ENCODE measurements at places on chromosomes 7 and 10.

DNA sequence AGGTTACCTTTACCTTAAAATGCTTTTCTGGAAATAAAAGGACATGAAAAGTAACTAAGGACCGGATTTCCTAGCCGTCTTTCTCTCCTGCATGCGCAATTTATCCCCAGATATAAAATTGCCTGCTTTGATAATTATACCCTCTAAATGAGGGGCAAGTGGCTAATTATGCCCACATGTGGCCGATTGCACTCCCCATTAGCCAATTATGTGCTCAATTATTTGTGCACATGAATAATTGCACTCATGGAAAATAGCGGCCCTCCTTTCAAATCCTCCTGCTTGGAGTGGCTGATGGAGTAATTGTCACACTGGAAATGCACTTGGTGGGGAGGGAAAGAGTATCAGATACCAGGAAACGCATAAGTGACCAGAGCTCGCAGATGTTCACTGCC lies 66.4 kb upstream of the ATRNL1 start:
- no peak for DNase-seq

DNA sequence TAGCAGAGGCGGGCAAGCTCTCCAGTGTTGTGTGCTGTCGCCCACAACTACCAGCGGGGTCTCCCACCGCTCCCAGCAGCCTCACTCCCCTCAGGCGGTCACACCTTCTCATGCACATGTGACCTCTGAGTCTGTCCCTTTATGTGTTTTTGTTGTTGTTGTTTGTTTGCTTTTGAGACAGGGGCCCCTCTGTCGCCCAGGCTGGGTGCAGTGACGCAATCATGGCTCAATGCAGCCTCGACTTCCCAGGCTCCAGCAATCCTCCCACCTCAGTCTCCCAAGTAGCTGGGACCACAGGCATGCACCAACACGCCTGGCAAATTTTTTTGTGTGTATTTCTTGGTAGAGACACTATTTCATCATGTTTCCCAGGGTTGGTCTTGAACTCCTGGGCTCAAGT lies 1.5 kb downstream of the CPSF4 start:
- no peak for DNase-seq

DNA sequence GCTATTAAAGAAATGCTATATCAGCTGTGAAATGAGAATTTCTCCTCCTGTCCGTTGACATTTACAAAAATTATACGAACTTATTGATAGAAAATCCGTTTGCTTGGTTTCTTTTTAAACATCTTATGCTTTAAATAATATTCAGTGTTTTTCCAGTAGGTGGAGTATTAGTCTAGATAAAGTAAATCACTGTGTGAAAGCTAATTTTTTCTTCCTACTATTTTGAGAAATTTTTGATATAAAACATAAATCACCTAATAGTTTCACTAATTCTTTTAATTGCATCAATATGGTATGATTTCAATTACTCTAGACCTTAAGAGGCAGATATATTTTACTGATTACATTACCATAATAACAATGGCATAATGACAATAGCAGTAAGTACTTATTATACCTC lies 335.2 kb upstream of the C7orf33 start:
- DNase-seq = no peak

- peak; percentile 8 for DNase-seq
Observed at GRCh38 chr7:157558875-157559595, 222.2 kb downstream of the DNAJB6 start.

GRCh38 chr7:52771177-52771576 lies 264.3 kb upstream of the POM121L12 start:
- DNase-seq = no peak

GRCh38 chr10:70601746-70602145 lies 795 bp downstream of the PRF1 start:
- no peak for DNase-seq

GRCh38 chr7:155842496-155843265 lies 30.4 kb upstream of the SHH start:
- no peak for DNase-seq

DNA sequence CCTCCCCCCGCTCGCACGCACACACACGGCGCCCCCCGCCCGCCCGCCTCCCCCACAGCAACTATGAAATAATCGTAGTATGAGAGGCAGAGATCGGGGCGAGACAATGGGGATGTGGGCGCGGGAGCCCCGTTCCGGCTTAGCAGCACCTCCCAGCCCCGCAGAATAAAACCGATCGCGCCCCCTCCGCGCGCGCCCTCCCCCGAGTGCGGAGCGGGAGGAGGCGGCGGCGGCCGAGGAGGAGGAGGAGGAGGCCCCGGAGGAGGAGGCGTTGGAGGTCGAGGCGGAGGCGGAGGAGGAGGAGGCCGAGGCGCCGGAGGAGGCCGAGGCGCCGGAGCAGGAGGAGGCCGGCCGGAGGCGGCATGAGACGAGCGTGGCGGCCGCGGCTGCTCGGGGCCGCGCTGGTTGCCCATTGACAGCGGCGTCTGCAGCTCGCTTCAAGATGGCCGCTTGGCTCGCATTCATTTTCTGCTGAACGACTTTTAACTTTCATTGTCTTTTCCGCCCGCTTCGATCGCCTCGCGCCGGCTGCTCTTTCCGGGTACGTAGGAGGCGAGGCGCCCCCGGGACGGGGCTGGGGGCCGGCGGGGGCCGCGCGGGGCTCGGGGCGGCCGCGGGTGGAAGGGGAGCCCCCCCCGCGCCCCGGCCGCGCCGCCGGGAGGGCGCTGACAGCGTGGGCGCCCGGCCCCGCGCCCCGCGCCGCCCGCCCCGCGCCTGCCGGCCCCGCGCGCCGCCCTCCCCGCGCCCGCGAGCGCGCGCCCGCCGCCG lies 441 bp downstream of the BMI1 start:
- peak; percentile 70 for DNase-seq

GRCh38 chr7:94029976-94030375 lies 25.8 kb upstream of the BET1 start:
- DNase-seq = no peak

GRCh38 chr7:66204822-66205740 lies at the start of gene TPST1:
TSS of gene TPST1 (plus strand) at chr7:66205334. CDS start at chr7:66240426, 35,092 bp downstream.
- peak; percentile 80 for DNase-seq

- DNase-seq = no peak
Observed at GRCh38 chr7:121271098-121271497, 57.7 kb upstream of the WNT16 start.

- DNase-seq = no peak
Observed at GRCh38 chr10:86506499-86506898, 15.1 kb downstream of the WAPL start.

DNA sequence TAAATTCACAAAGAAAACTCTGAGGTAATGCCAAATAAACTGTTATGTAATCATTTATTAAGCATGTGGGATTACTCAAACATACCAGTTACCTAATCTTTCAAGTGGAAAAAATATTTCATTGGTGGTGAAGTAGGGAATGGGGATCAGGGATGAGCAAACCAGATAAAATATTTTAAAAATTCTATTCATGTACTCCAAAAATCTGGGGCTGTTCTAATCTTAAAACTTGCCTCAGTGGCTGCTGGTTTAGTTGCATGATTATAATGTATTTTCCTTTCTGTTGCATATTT lies 19.5 kb downstream of the LMOD2 start:
- no peak for DNase-seq

DNA sequence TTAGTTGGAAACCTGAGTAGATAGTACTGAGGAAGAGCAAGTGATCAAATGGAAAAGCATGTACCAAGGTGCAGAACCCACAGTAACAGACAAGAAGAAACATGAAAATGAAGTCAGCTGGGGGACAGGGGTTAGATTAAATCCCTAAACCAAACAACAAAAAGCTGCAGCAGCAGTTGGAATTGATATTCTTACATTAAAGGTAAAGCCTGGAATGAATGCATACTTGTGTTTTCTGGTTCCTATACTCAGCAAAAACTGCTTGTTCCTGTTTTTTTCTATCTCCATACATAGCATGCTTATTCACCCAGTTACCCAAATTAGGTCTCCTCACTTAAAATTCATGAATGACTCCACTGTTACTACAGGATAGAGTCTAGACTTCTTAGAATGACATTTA lies 92.4 kb downstream of the TPST1 start:
- no peak for DNase-seq

GRCh38 chr7:90726120-90726519 lies 130.0 kb downstream of the CDK14 start:
- no peak for DNase-seq

- no peak for DNase-seq
Observed at GRCh38 chr10:24269476-24269875, 60.5 kb downstream of the KIAA1217 start.

GRCh38 chr10:111706331-111706730 lies 477.2 kb downstream of the GPAM start:
- no peak for DNase-seq

DNA sequence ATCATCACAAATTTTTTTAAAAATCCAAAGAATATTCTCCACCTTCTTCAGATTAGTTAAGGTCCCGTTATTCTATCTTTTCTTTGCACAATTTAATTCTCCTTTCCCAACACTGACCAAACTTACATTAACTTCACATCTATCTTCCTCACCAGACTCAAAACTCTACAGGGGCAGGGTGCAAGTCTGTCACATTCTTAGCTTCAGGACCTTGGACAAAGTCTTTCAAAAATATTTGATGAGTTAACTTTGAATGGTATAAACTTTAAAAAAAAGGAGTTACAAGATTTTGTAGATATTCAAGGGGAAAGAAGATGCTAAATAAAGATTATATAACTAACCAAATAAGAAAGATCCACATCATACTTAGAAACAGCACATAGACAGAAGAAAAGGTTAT lies 132.7 kb downstream of the ZNF438 start:
- DNase-seq = no peak

DNA sequence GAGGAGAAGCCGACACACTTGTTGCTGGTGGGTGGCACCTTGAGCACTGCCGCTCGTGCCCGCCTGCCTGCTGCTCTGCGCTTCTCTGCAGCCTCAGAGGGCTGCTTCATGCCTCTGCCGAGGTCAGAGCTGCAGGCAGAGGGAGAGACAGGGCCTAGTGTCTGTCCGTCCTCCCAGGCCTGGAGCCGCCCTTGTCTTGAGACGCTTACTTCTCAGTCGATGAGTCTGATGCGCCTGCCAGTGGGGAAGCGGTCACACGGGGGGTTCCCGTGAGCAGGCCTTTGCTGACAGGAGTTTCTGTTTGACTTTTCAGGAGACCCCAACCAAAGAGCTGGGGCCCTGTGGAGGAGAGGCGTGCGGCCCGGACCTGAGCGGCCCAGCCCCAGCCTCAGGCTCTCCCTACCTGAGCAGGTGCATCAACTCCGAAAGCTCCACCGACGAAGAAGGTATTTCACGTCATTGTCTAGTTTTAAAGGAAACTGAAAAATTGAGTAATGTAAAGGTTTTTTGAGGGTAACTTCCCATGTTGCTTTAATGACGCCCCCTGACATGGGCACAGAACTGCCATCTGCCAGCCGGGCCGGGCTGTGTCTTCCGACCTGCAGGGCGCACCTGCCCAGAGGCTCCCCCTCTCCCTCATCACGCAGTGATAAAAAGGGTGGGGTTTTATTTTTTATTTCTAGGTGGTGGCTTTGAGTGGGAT lies 7.8 kb upstream of the BHLHA15 start:
- DNase-seq = no peak

- no peak for DNase-seq
Observed at GRCh38 chr10:18498998-18499397, 152.4 kb downstream of the NSUN6 start.

GRCh38 chr7:79403451-79403850 lies 50.0 kb downstream of the MAGI2 start:
- DNase-seq = no peak

GRCh38 chr7:121012919-121013318 lies 24.4 kb downstream of the CPED1 start:
- no peak for DNase-seq

DNA sequence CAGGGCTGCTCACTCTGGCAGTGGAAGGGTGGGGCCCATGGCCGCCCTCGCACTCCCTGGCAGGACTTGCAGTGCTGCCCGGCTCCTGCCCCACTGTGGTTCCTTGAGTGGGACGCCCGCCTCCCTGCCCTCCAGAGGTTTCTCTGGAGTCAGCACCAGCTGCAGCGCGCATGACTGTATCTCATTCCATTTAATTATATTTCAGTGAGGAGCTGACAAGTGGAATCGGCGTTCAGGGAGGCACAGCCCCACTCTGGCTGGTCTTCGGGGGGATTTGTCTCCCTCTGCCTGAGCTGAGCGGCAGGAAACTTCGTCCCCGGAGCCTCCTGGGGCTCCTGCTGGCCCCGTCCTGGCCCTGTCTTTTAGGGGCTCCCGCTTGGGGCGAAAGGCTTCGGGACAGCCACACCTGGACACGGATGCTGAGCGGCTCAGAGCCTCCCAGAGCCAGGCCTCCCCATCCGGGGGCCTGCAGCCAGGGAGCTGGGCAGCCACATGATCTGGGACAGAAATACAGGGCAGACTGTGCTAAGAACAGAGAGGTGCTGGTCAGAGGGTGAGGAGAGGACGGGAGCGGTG lies 75.3 kb upstream of the NKX6-2 start:
- peak; percentile 5 for DNase-seq

DNA sequence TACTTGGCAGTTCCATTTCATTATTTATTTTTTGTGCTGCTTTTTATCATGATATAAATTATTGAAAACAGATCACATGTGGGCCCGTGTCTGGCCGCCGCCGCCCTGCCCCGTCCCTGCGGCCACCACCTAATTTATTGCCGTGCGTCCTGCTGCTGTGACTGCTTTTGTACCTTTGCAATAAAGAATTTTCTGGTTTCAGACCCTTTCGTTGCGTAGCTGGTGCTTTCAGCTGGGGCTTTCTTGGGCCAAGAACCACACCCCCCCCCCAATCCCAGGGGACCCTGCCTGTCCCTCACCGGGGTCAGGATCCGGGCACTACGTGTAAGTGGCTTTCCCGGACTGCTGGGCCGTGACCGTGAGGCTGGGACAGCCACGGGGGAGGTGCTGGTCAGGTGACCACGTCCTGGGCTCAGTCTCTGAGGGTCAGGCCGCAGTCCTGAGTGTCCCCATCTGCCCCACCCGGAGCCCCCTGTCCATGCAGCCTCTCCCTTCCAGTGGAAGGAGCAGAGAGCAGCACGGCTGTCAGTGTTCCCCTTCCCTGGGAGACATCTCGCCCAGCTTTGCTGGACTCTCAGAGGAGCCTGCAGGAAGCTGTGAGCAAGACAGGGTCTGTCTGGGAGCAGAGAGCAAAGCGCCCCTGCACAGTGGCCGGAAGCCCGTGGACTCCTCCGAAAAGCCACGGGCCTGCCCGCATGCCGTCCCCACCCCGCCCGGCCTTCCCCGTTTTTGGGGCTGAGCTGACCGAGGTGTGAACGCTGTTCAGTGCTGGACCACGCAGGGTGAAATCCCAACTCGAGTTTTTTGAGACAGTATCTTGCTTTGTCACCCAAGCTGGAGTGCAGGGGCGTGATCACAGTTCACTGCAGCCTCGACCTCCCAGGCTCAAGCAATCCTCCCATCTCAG lies 12.6 kb downstream of the MAFK start:
- peak; percentile 16 for DNase-seq

DNA sequence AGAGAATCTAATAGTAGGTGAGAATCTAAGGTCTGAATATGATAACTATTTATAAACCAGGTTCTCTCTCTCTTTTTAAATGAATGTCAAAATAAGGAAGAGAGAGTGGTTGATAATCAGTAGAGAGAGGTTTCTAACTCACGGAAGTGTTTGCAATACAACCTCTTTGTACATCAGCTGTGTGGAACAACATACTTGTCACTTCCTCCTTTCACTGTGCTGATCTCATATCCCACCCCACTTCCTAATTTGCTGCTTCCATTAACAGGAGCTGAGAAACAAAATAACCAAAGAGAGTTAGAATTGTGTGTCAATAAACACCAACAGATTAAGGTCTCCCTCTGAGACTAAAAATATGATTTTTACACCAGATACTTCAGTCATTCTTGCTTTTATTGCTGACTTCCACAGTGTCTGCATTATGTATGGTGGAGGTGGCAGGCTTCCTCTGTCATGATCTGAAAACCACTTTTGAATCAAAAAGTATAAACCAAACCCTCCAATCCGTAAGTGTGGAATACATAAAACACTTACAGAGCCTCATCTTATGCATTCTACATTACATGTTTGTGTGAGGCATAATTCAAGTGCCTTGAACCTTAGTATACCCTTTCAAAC lies 25.0 kb downstream of the CACUL1 start:
- no peak for DNase-seq
